ENCODE measurements at places on chromosomes 2 and 18.

DNA sequence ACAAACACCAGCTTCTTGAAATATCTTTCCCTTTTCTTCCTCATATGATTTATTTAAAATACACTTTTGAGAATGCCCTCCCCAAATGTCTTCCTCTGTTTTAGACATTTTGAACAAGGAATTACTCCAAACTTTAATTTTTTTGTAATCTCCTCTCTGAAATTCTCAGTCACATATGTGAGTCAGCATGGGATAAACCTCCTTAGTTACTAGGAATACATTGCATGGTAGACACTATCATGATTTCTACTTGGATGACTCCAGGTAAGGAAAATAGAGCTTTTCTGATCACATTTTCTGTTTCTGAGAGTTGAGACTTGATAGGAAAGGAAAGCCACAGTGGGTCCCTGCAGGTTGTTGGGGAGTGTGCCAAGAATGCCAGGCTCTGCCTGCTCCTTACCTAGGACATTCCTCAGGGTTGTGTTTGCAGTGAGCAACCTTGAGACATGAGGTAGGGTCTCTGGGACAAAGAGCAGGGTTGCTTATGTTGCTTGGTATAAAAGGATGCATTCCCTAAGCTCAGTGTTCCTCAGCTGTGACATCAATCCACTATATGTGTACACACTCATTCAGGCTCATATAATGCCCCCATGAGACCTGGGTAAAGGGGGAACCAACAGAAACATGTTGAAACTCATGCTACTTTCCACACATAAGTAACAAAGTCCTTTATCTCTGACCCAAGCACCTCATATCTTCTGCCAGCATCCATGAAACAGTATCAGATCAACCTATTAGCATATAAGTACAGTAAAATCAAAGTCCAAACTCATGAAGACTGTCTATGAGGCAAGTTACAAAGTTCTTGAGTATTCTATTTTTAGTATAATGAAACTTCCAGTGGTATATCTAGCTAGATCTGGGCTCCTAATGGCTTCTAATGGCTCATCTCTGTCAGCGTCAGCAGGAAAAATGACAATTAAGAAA, 112.8 kb upstream of the SCN1A start:
- no peak for DNase-seq

DNA sequence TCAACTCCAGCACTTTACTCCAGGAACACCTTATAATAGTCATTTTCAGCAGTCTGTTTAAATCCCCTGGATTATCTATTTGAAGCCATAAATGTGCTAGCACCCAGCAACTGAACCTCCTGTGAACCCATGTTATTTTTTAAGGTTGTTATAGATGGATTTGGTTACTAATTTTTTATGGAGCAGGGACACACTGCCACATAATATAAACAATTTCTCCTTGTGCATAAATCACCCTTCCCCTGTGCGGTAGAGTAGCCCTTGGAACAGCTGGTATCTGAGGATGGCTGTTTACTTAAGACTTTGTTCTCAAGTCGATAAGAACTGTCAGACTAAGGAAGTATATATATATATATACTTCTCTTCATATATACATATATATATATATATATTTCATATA, 367.4 kb downstream of the EPHA4 start:
- DNase-seq: no peak

GRCh38 chr2:75002007-75002406, 43.6 kb downstream of the POLE4 start:
- no peak for DNase-seq

GRCh38 chr2:112182581-112183034, 44.4 kb downstream of the FBLN7 start:
- peak; percentile 32 for DNase-seq

DNA sequence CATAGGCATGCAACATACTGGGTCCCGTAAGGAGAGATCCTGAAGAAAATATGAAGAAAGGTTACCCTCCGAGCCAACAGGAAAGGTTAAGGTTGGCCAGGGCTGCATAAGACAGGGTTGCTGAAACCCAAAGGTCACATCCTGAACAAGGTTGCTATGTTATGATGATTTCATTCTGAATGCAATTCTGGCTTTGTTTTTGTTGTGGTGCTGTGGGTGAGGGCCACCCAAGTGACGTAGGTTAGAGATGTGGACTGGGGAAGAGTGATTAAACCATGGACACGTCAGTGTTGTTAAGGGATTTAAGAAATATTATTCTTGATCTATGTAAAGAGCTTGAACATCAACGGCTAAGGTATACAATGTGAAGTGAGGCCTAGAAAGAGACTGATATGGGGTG, 60.0 kb downstream of the ZEB2 start:
- no peak for DNase-seq

DNA sequence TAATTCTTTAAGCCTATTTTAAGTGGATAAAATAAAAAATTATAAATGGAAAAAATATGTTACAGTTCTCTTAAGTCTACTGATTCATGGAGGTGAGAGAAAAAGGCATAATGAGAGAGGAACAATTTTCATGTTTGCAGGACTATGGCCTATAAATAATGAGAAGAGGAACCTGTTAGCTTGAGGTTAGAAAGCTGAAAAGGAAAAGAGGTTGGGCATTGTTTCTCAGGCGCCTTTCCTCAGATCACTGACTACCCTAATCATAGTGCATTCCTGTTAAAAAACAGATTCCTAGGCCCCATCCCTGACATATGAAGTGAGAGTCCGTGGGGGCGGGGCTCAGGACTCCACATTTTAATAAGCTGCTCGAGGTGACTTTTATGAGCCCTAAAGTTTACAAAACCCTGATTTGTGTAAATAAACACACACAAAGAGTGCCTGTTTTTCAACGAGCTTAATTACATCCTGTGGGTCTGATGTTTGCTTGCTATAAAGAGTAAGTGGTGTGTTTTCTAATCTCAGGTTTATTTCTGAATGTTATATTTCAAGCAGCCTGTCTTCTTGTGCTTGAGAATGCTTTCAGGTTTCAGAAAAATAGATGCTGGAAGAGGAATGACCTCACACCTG, 335.5 kb downstream of the CLIP4 start:
- no peak for DNase-seq

- DNase-seq: no peak
These were observed 42.9 kb downstream of the KIAA1328 start for GRCh38 chr18:36871801-36872200.

- no peak for DNase-seq
These were observed 8.9 kb downstream of the GDF7 start for GRCh38 chr2:20675701-20676352.

DNA sequence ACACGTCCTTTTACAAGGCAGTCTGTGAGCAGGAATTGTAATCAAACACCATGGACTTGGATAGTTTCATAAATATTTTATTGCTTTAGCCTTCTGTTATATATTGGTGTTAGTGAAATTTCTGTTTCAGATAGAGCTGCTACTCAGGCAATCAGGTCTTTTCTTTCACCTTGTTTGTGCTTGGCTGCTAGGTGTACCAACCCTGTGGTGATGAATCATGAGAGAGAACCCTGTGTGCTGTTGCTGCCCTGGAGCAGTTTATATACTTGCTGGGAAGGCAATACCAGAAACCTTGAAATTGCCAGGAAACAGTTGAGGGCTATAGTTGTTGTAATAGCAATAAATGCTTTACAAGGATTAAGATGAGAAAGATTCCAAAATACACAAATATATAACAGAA, 84.5 kb downstream of the FSHR start:
- DNase-seq: no peak

- DNase-seq: no peak
These were observed 50.0 kb downstream of the SLC8A1 start for GRCh38 chr2:40401896-40402295.

- no peak for DNase-seq
These were observed 56.3 kb downstream of the SH3RF3 start for GRCh38 chr2:109185338-109185737.

GRCh38 chr18:50286391-50287027, 983 bp downstream of the CXXC1 start:
- DNase-seq: no peak

- DNase-seq: no peak
These were observed 10.1 kb downstream of the RPL31 start for GRCh38 chr2:101012054-101012705.

DNA sequence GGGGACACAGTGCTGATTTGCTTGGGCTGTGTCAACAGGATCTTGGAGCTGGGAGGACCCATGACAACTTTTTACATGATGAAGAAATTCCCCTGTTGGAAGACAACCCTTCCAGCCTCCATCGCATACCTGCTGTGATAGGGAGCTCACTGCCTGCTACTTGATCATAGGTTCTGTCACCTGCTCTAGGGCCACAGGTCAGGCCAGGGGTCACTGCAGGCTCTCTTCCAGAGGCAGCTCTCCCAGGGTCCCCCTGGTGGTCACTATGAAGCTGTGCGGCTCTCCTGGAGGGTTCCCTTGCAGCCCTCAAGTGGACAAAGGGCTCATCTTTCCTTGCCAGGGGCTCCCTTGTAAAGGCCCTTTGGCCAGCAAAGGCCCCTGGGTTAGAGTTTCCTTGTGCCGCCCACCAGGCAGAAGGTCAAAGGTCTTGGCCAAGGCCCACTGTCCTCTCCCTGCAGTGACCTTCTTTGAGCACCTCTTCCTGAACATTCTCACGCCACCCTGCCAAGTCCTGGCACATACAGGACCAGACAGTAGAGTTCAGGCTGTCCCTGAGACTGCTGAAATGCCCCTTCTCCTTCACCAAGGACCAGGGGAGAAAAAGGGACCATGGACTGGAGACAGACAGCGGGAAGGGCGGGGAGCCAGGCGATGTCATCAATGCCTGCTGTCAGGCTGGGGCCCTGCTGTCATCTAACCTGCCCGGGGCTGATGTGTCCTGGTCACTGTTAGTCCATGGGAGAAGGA, 345.1 kb downstream of the DYSF start:
- DNase-seq: no peak

GRCh38 chr2:176891105-176891504, 321.5 kb upstream of the HNRNPA3 start:
- no peak for DNase-seq

DNA sequence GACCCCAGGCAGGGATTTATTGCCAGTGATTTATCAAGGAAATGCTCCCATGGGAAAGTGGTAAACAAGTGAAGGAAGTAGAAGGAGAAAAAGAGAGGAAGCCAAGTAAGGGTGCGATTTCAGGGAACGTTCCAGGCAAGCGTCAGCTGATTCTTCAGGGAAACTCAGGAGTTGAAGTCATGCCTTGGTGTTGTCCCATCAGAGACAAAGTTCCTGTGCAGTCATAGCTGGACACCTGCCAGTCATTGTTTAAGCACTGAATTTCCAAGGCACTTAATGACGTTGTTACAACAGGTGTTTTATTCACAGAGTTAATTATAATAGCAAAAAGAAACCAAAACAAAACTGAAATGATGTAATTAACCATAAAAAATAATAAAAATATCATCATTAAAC, 381.8 kb upstream of the CRIM1 start:
- DNase-seq: no peak

DNA sequence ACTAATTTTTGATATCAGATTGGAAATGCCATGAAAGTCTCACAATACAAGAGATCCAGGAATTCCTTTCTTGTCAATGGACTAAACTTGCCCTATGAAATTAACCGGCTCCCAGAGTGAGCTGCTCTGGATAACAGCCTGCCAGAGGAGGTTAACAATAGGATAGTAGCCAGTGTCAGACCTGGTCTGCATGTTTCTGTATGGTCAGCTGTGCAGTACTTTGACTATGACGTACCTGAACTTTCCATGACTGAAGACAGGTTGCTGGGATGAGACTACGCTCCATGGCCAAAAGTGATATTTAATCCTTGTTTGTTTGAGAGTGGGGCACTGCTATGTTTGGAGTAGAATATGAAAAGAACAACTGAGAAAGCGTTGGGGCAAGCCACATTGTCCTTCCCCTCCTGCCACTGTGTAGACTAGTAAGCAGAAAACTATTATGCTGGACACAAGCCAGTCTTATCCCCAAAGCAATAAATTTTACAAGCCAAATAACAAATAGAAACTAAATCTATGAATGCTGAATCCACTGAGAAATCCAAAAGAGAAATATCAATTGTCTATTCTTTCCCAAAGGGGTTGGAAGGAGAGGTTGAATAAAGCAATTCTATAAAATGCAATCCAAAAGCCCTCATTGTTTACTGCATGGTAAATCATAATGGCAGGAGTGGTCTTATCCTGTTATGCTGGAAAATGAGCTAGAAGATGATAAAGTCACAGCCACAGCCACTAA, 115.5 kb upstream of the CYP26B1 start:
- no peak for DNase-seq

- DNase-seq: no peak
These were observed 17.6 kb upstream of the PPP4R1 start for GRCh38 chr18:9631814-9632496.

DNA sequence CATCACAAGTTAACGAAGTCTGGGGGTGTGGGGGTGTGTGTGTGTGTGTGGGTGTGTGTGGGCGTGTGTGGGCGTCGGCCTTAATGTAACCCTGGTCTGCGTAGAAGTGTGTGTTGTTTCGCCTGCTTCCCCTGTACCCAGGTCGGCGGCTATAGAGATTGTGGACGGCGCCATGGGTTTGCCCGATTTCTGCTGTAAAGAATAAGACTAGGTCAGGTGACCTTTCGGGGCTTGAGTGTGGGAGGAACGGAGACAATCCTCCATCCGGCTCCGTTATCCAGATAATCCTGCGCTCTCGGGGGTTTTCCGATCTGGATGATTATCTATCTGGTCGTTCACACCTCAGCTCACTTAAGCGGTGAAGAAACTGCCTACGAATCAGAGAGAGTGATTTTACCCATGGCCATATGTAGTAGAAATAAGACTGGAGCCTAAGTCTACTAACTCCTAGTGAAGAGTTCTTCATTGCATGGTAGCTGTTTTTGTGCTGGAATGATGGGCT, 543 bp downstream of the HADHB start:
- no peak for DNase-seq

DNA sequence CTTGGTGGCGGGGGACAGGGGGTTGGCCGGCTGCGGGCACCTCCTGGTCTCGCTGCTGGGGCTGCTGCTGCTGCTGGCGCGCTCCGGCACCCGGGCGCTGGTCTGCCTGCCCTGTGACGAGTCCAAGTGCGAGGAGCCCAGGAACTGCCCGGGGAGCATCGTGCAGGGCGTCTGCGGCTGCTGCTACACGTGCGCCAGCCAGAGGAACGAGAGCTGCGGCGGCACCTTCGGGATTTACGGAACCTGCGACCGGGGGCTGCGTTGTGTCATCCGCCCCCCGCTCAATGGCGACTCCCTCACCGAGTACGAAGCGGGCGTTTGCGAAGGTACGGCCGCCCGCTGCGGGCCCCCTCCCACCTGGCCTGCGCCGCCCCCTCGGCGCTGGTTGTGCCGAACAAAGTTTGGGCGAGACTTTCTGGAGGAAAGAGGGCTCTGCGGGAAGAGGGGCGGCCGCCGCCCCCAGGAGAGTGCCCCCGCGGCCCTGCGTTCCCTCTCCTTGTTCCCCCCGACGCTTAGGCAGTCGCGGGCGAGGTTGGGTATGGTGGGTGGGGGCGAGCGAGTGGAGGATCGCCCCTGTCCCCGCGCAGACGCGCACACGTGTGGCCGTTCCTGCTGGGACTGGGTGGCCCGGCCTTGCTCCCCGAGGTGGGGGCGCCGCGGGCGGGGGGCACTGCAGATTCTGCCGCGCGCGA, 866 bp downstream of the CRIM1 start:
- DNase-seq: peak; percentile 69

GRCh38 chr18:55856229-55856628, 268.2 kb upstream of the TCF4 start:
- no peak for DNase-seq
